A549 treated with Hydrocortisone at 1 μM for 4 hours (cell line): ENCODE measurements at places on chromosomes 4 and X. TPM values are rescaled to one million over a fixed set of nuclear protein-coding genes. Genes with fewer than 3 reads are reported as not detected.

The MAGEA8 gene
- total RNA-seq, result not detected in 5 replicates

The COL25A1 gene
- not detected in 5 replicates for total RNA-seq

The TBC1D8B gene
- total RNA-seq, result 0.75 to 1.7 TPM (median 1.1 TPM) in 5 replicates

The TRPC5OS gene
- total RNA-seq, result not detected in 5 replicates

The NPY2R gene
- total RNA-seq, result not detected in 5 replicates

The TLR3 gene
- 0.25 to 0.40 TPM (median 0.33 TPM) in 5 replicates for total RNA-seq

The ANXA10 gene
- total RNA-seq, result 2.6 to 3.5 TPM (median 2.7 TPM) in 5 replicates

The MAGEE1 gene
- total RNA-seq, result 3.0 to 5.2 TPM (median 4.0 TPM) in 5 replicates

The TRO gene
- 0.48 to 0.74 TPM (median 0.63 TPM) in 5 replicates for total RNA-seq

The PRDM8 gene
- 0.10 to 0.46 TPM (median 0.17 TPM) in 5 replicates for total RNA-seq

The ZBED1 gene
- total RNA-seq, result 32.8 to 36.5 TPM (median 34.9 TPM) in 5 replicates

The ETDB gene
- total RNA-seq, result not detected in 5 replicates

The TLL1 gene
- total RNA-seq, result 0.13 to 0.22 TPM (median 0.21 TPM) in 5 replicates
